ENCODE measurements at places on chromosomes 12 and 14.

GRCh38 chr14:42683707-42684106 lies 1077.0 kb downstream of the LRFN5 start:
- DNase-seq = no peak

DNA sequence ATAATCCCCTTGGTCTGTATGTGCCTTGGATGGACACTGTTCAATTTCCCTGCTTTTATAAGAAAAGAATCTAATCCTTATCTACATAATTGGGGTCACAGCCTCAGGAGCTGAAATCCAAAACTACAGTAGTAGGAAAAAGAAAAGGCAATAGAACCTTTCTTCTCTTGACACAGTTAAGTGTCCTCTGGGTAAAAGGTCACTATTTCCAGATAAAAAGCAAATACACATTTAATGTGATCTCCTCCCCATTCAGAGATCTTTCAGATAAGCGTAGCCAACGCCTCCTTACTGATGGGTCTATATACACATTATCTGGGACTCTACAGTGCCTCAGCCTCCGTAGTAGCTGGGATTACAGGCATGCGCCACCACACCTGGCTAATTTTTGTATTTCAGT lies 73.4 kb downstream of the CLIP1 start:
- no peak for DNase-seq

DNA sequence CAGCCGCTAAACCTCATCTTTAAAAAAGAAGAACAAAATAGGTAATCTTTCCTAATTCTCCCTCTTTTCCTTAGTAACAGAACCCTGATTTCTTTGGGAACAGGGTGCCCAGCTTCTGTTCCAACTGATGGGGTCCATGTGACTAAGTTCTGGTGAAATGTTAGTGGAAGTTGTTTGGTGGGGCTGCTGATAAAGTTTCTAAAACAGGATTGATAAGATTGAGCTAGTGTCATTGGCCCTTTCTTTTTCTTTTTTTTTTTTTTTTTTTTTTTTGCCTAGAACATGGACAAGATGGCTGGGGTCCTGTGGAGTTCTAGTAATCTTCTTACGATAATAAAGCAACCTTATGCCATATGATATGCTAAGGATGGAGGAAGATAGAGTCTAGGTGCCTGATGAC lies 16.2 kb upstream of the TUBA1B start:
- no peak for DNase-seq

DNA sequence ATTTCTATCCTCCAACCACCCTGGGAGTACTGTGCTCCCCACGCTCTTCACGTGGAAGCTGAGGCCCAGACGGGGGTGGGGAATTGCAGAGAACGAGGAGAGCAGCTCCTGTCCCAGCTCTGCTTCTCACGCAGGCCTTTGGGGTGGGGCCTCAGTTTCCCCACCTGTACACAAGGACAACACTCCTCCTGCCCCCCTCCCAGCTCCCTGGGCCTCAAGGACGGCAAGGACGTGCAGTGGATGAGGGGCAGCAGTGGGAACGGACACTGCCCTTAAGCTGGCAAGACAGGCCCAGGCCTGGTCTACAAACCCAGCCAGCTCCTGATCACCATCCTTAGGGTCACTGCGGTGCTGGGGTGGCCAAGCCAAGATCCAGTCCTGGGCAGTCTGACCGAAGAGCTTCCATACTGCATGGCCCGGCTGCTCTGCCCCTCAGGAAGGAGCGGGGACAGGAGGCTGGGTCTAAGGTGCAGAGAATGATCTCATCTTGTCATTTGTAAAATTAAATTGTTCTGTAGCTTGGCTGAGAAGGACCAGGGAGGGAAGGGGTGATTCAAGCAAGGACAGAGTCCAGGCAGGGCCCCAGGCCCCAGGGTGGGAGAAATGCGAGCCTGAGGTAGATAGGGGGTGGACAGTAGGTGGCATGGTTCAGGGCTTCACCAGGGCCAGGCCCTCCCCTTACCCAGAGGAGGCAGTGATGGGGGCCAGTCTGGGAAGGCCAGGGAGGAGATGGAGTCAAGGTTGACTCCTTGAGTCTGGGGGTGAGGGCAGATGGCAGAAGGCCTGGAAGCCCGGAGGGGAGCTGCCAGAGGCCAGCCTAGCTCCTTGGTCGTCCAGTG lies 1.3 kb upstream of the CLBA1 start:
- DNase-seq = no peak

DNA sequence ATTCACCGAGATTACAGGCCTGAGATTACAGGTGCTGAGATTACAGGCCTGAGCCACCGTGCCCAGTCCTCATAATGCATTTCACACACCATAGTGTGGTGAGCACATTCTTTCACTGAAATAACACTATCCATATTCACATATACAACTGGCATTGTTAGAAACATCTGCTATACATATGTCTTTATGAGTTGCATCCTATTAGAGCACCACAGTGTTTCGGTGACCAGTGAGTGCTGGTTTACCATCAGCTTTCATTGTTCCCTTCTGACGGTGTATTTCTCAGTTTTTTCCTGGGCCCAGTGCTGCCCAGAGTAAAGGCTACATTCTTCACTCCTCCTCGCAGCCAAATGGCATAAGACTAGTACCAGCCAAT lies 96.2 kb upstream of the FGD4 start:
- DNase-seq = no peak

GRCh38 chr12:12599750-12600643 lies 11.7 kb upstream of the CREBL2 start:
- no peak for DNase-seq

DNA sequence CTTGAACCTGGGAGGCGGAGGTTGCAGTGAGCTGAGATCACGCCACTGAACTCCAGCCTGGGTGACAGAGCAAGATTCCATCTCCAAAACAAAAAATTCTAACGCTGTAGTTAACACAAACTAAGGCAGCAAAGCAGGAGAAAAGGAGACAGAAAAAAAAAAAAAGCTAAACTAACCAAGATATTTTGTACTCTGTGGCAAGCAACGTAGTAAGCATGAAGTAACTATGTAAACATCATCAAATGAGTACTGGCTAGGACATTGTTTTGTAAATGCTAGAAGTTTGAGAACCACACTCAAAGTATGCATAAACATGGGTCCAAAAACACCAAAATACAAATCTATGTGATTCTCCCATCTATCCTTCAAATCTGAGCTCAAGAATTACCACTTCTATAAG lies 44.2 kb downstream of the C2CD5 start:
- DNase-seq = no peak

- peak; percentile 99 for DNase-seq
Observed at GRCh38 chr12:54280468-54281260, at the start of gene HNRNPA1. Gene HNRNPA1, plus strand, starts transcription at chr12:54280726. Its CDS starts 82 bp downstream, at chr12:54280808.

DNA sequence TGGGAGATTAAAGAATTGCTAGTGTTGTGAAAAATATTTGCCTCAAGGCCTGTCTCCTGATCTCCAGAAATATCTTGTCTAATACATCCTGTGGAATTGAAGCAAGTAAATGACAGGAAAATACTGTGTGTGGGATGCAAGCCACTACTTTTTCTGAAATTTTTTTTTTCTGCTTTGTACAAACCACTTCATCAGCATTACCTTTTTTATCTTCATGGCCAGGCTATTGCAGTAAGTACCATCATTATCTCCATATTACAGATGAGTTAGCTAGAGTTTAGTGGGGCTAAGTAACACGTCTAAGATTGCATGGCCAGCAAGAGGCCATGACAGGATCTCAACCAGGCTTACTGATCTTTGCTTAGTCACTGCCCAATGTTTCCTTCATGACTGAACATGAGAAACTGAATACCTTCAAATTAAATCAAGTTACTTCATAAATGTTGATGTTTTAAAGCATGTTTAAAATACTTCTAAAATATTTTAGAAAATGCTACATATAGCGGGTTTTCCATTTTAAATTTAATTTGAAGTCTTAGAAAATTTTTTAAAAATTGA lies 273.7 kb downstream of the SLC6A15 start:
- no peak for DNase-seq

- no peak for DNase-seq
Observed at GRCh38 chr12:68733661-68734071, 12.3 kb upstream of the SLC35E3 start.

- no peak for DNase-seq
Observed at GRCh38 chr12:4206470-4206869, 67.1 kb upstream of the CCND2 start.

DNA sequence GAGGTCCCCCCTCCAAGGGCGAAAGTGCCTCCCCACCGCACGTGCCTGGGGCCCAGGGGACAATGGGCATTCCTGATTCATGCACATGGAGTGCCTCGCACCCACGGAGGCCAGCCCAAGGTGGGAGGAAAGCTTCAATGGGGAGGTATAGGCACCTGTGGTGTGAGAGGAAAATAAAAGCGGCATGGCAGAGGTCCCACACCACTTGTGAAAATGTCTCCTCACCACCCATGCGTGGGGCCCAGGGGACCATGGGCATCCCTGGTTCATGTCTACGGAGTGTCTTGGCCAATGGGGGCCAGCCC lies 384.7 kb downstream of the ALG10 start:
- DNase-seq = no peak

DNA sequence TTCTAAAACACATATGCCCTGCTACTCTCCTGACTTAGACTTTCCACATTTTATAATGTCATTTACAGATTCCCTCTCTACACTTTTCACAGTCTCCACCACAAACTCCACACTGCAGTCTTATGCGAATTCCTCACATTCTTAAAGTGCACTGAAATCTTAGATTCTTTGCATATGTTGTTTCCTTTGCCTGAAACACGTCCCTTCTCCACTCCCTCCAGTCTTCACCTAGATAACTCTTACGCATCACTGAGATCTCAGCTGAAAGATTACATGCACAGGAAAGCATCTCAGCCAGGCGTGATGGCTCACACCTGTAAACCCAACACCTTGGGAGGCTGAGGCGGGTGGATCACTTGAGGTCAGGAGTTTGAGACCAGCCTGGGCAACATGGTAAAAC lies 3.8 kb upstream of the ARHGAP9 start:
- no peak for DNase-seq

GRCh38 chr14:84927096-84927827 lies 602.7 kb upstream of the FLRT2 start:
- no peak for DNase-seq

DNA sequence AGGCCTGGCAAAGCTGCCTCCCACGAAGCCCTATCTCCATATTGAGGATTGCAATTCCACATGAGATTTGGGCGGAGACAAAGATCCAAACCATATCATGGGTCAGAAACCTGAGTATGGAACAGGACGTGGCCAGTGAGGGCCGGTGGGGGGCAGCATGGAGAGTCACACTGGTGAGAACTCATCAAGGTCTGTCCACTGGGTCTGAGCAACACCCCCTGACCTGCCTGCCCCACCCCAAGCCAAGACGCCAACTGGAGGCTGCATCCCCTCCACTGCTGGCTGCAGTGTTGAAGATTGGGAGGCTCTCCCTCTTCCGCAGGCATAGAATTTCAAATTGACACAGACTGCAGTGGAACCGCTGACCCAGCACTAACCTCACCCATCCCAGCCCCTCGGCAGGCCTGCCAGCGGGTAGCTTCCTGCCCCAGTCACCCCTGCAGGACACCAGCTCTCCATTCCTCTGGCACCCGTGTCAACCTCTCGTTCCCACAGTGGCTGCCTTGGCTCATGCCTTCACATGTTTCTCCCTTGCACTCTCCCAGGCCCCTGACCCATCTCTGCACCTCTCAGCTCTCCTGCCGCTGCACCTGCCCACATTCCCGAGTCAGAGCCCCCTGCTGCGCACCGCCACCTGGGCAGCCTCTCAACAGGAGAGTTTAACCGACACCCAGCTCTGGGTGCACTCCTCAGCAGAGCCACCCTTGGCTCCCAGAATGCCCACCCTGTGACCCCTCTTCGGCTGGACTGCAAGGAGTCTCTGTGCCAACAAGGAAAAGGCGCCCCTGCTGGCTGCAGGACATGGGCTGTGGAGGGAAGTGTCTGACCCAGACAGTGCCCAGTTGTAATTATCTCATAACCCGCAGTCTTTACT lies 45.2 kb upstream of the PPP2R5C start:
- DNase-seq = no peak

DNA sequence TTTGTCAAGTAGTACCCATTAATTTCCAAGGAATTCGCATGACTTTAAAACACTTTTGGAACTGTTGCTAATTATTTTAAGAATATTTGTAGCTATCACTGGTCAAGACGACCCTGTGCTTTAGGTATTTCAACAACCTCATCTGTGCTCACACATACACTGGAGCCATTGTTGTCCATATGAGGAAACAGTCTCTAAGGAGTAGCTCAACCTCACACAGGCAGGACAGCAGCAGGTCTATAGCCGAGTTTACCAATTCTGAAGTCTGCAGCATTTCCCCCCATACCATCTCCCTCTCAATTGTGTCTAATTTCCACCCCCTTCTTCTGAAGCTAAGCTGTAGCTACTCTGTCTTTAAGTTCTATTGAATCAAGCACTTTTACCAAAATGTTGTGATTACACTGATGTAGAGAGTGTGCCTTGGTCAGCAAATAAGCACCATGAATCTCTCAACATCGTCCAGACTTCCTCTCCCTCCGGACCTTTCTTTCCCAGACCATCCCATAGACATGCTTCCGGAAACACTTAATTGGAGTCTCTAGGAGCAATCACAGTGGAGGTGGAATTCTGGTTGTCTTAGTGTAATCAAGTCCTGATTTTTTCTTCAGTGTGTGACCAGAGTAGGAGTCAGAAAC lies 48.5 kb upstream of the NUAK1 start:
- no peak for DNase-seq

- no peak for DNase-seq
Observed at GRCh38 chr12:121451961-121452339, 52.0 kb downstream of the RNF34 start.

DNA sequence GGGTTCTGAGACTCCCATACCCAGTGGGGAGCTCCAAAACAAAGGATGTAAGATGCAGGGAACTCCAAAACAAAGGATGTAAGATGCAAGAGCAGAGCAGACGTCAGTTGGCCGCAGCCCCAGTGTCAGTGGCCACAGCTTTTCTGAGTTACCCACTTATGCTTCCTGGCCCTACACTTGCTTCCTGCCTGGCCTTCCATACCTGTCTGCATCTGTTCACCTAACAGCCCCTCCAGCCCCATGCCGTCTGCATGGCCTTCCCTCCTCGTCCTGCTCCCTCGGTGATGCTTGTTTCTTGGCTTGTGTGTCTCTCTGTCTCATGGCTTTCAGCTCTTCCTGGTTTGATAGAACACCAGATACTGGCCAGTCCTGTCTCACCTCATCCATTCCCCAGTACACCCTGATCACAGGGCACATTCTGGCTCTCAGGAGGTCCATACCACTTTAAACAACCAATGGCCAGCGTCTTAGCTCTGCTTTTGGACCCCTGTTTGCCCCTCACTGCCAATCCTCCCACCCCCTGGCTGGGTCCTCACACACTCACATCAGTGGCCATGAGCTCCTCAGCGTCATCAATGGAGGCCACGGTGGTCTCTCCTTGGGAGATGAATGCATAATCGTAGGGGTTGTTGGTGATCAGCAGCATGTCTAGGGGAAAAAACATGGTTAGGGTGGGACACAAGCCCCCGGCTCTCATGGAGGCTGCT lies 5.3 kb downstream of the MYH7 start:
- no peak for DNase-seq

GRCh38 chr12:47773062-47773857 lies at the start of gene SLC48A1:
Gene SLC48A1, plus strand, starts transcription at chr12:47773238. Its CDS starts 67 bp downstream, at chr12:47773305.
- peak; percentile 71 for DNase-seq

- DNase-seq = peak; percentile 82
Observed at GRCh38 chr12:49043856-49044258, 16.7 kb downstream of the KMT2D start.
